ENCODE measurements at places on chromosomes 2 and 18.

- DNase-seq = no peak
Measured at GRCh38 chr2:234795272-234795920, 156.4 kb upstream of the SH3BP4 start.

DNA sequence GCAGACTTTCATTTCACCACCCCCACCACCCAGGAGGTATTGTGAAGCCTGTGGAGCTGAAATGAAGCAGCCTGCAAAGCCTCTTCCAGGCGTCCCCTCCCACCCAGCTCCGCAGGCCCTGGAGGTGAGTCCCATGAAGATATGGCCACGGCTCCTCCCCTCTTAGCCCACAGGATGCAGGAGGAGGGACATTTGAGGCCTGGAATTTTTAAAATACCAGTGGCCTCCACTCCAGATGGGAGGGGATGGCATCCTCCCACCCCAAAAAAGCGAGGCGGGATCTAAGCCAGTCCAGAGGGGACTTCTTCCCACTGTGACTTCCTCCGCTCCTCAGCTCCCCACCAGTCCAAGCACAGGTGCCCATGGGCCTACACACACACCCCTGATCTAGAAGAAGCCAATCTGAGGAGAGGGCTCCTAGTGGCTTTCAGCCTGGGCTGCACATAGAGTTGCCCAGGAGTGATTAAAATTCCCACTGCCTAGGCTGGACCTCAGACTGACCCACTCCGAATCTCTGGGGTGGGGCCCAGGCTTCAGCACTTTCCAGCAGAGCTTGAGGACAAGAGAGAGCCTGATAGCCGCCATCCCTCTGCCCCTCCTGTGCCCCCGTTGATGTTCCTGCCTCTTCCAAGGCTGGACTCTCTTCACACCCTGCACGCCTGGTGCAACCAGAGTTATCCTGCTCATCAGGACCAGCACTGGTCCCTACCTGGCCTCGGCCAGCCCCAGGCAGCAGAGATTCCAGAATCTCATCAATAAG, 206.9 kb downstream of the TNS1 start:
- DNase-seq = no peak

DNA sequence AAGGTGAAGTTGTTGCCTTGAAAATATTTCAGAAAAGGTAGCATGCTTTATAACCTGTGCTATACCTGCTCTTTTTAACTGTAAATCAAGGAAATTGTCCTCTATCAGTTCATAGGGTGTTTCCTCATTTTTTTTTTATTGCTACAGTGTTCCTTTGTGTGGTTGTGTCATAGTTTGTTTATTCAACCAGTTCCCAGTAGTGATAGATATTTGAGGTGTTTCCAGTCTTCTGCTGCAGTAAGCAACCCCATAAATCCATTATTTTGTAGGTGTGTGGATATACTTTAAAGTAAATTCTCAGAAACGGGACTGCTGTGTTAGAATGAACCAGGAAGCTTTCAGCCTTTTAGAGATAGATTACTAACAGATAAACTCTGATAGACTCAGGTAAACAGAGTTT, 39.6 kb downstream of the SEMA4F start:
- DNase-seq = no peak

- DNase-seq = no peak
Measured at GRCh38 chr2:229443546-229444268, 172.6 kb upstream of the PID1 start.

GRCh38 chr18:28760299-28760698, 583.4 kb upstream of the CDH2 start:
- DNase-seq = no peak

GRCh38 chr2:228131833-228132232, 49.7 kb downstream of the SPHKAP start:
- DNase-seq = no peak

DNA sequence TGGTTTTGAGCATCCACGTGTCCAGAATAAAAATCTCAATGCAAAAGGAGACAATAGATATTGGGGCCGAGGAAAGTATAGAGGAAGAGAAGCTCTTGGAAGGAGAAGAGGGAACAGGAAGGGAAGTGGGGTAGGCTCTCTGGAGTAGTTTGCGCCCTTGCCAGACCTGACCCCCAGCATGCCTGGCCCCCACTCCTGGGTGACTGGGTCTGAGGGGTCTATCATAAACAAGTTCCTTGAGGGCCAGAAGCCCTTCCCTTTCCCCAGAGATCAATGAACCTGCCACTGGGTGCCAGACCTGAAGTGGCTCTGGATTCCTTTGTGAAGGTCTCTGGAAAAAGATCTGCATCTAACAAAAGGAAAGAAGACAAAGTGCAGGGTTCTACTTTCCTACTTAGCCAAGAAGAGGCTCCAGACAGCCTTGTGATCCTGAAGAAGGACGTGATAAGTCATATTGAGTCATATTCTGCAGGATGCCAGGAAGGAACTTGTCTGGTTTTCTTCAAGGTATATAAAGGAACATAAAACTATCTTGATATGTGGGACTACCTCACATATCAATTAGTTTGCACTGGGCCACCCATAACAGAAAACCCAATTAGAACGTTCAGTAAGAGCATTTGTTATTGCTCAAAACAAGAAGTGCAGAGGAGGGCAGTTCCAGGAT, 18.7 kb upstream of the ATOH8 start:
- DNase-seq = no peak

All from RKO (cell line).